ENCODE measurements at places on chromosomes 5 and 9. TPM values are rescaled to one million over a fixed set of nuclear protein-coding genes. Genes with fewer than 3 reads are reported as not detected.

GRCh38 chr5:62731022-62731421, 152.4 kb downstream of the LRRC70 start:
- H3K36me3 ChIP-seq = no peaks in the 10 kb centered on the region
- H3K27ac ChIP-seq = no peak overlapping the region
- H3K27me3 ChIP-seq = no peaks in the 10 kb centered on the region
- H3K4me3 ChIP-seq = no peak overlapping the region
- DNase-seq = no peak

GRCh38 chr9:113673726-113674125, 202.4 kb upstream of the ZNF618 start:
- no peak for DNase-seq
- H3K36me3 ChIP-seq = no peaks in the 10 kb centered on the region
- H3K4me1 ChIP-seq = no peaks in the 10 kb centered on the region
- no peak overlapping the region for H3K27ac ChIP-seq

- H3K27me3 ChIP-seq = no peaks in the 10 kb centered on the region
- H3K4me1 ChIP-seq = peaks cover 10% of the 10 kb centered on the region
- no peak for DNase-seq
- H3K4me3 ChIP-seq = no peak overlapping the region
Observed at GRCh38 chr5:67163863-67164595, 32.6 kb downstream of the CD180 start.

GRCh38 chr9:124500796-124501611, 6.2 kb downstream of the NR5A1 start:
- DNase-seq = no peak
- no peak overlapping the region for H3K4me3 ChIP-seq
- no peaks in the 10 kb centered on the region for H3K36me3 ChIP-seq
- H3K27ac ChIP-seq = no peak overlapping the region

DNA sequence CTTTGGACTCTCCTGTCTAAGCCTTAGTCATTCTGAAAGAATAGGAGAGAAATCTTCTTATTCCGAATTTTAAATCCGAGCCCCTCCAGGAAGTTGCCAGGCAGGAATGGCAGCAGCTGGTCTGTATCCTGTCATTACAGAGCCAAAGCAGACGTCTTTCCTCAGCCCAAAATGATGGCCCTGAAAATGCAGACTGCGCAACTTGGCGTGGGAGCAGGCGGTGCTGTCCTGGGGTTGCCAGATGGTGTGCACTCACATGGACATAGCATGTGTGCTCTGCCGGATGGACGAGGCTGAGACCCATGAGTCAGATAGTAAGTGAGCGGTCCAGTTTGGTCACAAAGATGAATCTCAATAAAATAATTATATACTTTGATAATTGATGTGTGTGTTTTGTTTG, 410.4 kb downstream of the KCTD16 start:
- H3K4me1 ChIP-seq = peaks cover 30% of the 10 kb centered on the region
- no peaks in the 10 kb centered on the region for H3K36me3 ChIP-seq
- DNase-seq = no peak
- H3K4me3 ChIP-seq = no peak overlapping the region

CXCL14 gene
- total RNA-seq = 55.9 TPM

IL33 gene
- 17.5 TPM for total RNA-seq

INSL6 gene
- total RNA-seq = not detected

LIFR gene
- total RNA-seq = 259 TPM

All from thyroid gland (tissue), 4 donors.